ENCODE measurements at places on chromosomes 7 and 10.

GRCh38 chr10:70442332-70442988 lies 979 bp upstream of the NODAL start:
- DNase-seq: no peak

- no peak for DNase-seq
Observed at GRCh38 chr10:13703997-13704536, 117.3 kb downstream of the PRPF18 start.

DNA sequence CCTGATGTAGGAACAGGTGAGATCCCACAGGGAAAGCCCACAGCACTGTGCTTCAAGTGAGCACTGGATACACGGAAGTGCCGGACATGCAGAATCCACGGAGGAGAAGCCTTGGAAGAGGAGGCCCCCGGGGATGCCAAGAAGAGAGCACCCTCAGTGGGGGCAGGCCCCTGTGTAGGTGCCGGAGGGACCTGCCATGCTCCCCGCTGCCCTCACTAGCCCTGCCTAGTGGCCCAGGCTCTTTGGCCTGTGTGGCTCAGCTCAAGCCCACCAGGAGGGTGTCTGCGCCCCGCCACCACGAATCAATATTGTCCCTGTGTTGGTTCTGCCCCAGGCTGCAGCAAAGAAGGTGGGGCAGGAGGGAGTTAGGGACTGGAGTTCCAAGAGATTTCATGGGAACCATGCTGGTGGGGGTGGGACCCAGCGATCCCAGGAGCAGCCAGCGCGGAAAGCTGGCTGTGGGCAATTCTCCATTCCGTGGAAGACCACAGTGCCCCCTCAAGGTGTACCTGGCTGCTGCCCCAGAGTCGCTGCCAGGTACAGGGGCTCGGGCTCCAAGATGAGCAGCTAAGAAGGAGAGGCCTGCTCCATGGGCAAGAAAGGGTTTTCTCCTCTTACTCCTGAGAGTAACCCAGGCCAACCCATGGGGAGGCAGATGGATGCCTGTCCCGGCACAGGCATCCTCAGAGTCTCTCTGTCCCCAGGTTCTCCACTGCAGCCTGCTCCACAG lies 34.9 kb upstream of the LEP start:
- no peak for DNase-seq

DNA sequence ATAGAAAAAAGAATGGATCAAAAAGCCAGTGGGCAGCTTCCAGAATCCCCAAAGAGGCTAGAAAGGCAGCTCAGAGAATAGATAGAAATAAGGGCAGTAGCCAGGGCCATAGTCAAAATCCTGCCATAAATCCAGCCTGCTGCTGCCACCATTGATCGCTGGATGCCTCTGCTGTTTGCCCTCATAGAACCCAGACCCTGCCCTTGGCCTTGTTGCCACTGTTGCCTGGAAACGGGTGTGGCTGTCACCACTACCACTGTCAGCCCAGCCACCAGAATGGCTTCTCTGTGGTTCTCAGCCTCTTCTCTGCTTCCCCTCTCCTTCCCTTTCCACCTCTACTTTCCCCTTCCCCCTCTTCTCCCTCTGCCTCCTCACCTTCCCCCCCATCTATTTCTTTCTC lies 57.8 kb downstream of the HHEX start:
- DNase-seq: no peak

DNA sequence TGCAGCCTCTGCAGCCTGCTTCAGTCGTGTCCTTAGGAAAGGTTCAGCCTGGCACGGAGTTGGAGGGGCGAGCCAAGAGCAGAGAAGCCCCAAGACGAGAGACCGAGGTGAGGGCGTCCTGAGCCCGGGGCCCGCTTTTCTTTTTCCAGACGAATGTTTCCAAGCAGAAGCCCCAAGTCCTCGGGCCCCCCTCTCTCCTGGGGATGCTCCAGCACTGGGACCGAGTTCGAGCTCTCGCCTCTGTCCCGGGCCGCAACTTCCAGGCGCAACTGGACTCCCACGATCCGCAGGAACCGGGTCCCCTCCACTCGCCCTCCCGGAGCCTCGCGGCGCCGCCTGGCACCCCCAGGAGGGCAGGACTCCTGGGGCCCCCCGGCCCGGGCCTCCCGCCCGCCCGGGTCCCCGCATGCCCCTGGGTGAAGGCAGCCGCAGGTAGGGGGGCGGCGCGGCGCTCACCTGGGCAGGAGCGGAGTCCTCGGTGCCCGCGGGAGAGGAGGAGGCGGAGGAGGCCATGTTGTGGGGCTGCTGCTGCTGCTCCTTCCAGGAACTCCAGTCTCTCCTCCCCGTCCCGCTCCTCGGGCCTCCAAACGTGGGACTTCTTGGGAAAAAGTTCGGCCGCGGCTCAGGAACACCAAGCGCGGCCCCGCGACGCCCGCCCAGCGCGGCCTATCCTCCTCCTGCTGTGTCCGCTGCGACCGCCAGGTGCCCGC lies 45.3 kb upstream of the CDK1 start:
- DNase-seq: no peak

- no peak for DNase-seq
Observed at GRCh38 chr7:87833130-87833529, 43.0 kb downstream of the SLC25A40 start.

DNA sequence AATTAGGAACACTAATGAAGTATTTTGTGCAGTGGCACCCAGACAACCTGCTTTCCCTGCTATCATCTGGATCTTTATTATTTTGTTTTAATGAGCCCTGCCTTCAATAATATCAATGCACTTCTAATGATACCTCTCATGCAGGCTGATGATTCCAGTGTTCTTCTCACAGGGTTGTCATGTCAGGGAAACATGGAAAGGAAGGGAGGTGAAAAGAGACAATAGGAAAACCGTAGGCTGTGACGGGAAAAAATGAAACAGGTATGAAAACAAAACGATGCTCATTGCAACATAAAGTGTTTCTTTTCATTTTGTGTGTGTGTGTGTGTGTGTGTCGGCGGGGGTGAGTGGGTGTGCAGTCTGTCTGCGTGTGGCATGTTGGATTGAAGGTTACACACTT lies 102.6 kb upstream of the CTBP2 start:
- no peak for DNase-seq

- DNase-seq: no peak
Observed at GRCh38 chr10:114548662-114549061, 109.4 kb downstream of the ABLIM1 start.

DNA sequence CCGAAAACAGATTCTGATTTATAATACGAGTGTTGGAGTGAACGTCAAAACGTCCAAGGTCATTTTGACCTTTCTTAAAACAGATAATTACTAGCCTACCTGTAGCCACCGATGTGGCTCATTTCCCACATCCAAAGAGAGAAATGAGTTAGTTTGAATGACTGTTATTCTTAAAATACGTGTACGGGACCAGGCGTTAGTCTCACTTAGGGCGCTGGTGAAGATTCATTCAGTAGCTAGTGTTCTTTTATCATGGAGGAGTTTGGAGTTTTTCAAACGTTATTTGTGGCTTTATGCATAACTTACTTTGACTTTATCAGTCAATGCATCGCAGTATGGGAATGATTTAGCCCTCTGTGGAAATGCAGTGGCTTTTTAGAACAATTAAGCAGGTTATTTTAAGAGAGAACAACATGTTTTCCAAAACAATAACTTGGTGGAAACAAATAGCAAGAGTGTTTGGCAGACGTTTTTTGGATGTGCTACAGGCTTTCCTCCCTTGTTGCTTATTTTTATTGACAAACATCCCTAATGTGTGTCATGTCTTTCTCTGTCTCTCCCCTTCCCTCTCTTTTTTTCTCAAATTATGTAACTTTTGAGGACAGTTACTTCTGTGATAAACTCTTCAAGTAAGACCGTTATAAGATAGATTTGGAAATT lies 1.6 kb downstream of the BICC1 start:
- DNase-seq: no peak

GRCh38 chr7:50308532-50309385 lies 4.2 kb downstream of the IKZF1 start:
- DNase-seq: no peak

DNA sequence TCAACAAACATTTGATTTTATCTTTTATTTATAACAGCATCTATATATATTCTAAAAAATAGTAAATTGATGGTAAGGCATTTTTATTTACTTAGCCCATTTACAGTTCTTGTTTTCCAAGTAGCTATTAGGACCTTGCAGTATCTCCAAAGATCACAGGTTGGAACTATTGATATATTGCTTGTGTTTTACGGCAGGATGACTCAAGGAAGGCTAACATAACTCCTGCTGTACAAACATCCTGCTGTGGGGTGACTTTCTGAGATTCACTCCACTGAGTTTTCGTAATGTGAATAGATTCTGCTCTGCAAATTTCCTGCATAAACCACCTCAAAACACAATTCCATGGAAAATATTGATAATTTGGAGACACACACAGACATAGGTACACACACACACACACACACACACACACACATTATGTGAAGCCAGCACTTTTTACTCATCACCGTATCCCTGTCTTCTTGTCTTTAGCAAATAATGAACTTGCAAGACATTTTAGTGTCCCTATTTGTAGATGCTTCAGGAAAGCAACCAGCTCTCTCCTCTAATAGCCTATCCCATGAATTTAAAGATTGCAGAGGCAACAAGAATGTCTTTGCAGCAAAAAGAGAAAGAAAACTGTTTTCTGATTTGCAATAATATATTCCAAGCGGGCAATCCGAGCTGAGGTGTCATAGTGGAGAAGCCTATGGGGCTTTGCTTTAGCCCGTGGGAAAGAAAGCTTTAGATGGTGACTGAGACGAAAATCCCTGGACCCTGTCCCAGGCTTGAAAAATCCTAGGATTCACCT lies 722 bp downstream of the AGR2 start:
- DNase-seq: no peak

DNA sequence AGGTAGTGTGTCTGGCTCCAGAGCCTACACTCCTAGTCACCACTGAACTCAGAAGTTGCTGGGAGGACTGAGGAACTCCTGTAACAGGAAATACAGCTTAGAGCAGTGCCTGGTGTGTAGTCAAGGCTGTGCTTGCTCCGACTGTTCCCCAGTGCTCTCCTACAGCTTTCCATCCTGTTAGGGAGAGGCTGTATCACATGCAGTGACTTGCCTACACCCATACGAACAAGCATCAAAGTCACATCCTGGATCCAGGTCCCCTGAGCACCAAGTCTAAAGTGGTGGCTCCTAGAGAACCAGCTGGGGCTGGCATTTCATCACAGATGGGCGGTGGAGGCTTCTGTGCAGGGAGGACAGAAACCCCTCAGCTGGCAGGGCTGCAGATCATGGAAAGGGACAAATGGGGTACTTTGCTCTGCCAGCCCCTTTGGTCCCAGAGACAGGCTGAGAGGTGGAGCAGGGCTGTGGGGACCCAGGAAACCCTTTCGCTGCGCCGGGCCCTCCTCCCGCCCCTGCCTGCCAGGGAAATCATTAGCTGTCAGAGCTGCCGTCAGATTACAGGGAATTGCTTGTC lies 7.7 kb downstream of the ASB10 start:
- DNase-seq: no peak
